Fibroblast of lung (primary cell): ENCODE measurements at places on chromosomes 6 and 20. TPM values are rescaled to one million over a fixed set of nuclear protein-coding genes. Genes with fewer than 3 reads are reported as not detected.

The TNNC2 gene
- 1.3 and 1.8 TPM in 2 replicates for total RNA-seq

- H3K27ac ChIP-seq: no peak overlapping the region
- no peak for DNase-seq
- no peaks in the 10 kb centered on the region for H3K27me3 ChIP-seq
- peaks cover 2% of the 10 kb centered on the region for H3K4me1 ChIP-seq
- no peaks in the 10 kb centered on the region for H3K36me3 ChIP-seq
These were observed 34.9 kb downstream of the PPP1R3G start for GRCh38 chr6:5120011-5120410.

The RIPPLY2 gene
- 0.51 TPM in 1 of 2 replicates, not detected in the other for total RNA-seq

GRCh38 chr20:25237610-25238318 is 10.1 kb upstream of the PYGB start:
- peak; percentile 99 for DNase-seq
- no peak overlapping the region for H3K4me3 ChIP-seq
- no peaks in the 10 kb centered on the region for H3K27me3 ChIP-seq
- no peaks in the 10 kb centered on the region for H3K36me3 ChIP-seq
- peaks cover 29% of the 10 kb centered on the region for H3K4me1 ChIP-seq

DNA sequence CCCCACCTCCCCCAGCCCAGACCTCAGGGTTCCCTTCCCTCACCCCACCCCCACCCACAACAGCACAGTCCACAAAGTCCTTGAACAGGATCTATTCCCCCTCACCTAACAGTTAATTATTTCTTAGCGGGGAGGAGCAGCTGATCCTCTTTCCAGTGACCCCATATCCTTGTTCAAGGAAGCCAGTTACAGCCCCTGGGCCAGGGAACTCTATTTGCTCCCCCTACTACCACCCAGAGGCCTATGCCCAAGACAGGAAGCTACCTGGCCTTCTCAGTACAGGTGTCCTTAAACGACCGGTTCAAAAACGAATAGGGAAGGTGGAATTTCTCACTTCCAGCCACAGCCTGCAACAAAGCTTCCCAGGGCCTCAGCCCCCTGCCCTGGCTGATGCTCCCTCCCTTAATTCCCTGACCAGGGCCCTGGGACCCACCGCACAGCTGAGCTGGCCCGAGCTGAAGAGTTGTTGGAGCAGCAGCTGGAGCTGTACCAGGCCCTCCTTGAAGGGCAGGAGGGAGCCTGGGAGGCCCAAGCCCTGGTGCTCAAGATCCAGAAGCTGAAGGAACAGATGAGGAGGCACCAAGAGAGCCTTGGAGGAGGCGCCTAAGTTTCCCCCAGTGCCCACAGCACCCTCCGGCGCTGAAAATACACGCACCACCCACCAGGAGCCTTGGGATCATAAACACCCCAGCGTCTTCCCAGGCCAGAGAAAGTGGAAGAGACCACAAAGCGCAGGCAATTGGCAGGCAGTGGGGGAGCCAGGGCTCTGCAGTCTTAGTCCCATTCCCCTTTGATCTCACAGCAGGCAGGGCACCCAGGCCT is 778 bp downstream of the MCCD1 start:
- H3K27ac ChIP-seq: no peak overlapping the region
- peaks cover 26% of the 10 kb centered on the region for H3K36me3 ChIP-seq

The HLA-DRB1 gene
- under 0.01 and 0.26 TPM in 2 replicates for total RNA-seq

DNA sequence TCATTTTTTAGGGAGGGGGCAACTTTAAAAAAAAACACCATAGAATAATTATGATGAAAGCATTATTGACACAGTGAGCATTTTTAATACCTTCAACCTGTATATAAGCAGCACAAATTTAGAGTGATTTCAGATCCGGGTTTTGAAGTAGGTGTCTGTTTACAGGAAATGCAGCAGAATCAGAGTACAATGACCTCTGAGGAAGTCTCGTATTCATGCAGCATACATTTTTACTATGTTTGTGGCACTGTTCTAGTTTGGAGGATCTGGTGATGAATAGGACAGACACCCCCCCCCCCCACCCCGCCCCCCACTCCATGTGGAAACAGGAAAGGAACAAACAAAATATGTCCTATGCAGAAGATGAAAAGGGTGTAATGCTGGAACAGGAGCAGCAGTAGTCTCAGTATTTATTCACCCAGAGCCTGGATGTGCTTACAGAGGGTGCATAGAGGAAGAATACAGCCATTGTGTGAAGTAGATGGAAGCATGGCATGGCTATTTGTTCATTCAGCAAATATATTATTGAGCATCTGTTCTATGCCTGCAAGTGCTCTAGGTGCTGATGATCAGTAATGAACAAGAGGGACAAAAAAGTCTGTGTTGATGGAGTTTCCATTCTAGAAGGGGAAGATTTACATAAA is 19.7 kb downstream of the VAPB start:
- no peaks in the 10 kb centered on the region for H3K27me3 ChIP-seq
- H3K4me3 ChIP-seq: no peak overlapping the region
- no peak for DNase-seq
- H3K27ac ChIP-seq: no peak overlapping the region
- H3K36me3 ChIP-seq: no peaks in the 10 kb centered on the region

The BPIFB4 gene
- not detected in 2 replicates for total RNA-seq

GRCh38 chr6:44869321-44869897 is 458.7 kb upstream of the RUNX2 start:
- H3K27ac ChIP-seq: no peak overlapping the region
- DNase-seq: no peak
- no peaks in the 10 kb centered on the region for H3K36me3 ChIP-seq
- no peak overlapping the region for H3K4me3 ChIP-seq
- H3K4me1 ChIP-seq: no peaks in the 10 kb centered on the region

- H3K27me3 ChIP-seq: no peaks in the 10 kb centered on the region
- DNase-seq: no peak
- peak overlapping the region; percentile 84 for H3K27ac ChIP-seq
- H3K4me3 ChIP-seq: peak overlapping the region; percentile 89
- H3K36me3 ChIP-seq: no peaks in the 10 kb centered on the region
- H3K4me1 ChIP-seq: no peaks in the 10 kb centered on the region
These were observed 460 bp downstream of the PLAGL1 start for GRCh38 chr6:144007478-144008119.
